Activated CD8-positive, alpha-beta memory T cell treated with anti-CD3 and anti-CD28 coated beads for 1 hour (primary cell): ENCODE measurements at places on chromosomes 13 and 19.

- no peak for DNase-seq
Observed at GRCh38 chr19:45883881-45884681, 1.9 kb downstream of the IRF2BP1 start.

- no peak for DNase-seq
Observed at GRCh38 chr19:41734156-41734555, 21.2 kb upstream of the CEACAM6 start.

- DNase-seq: no peak
Observed at GRCh38 chr13:75907044-75907443, 270.9 kb downstream of the LMO7 start.

DNA sequence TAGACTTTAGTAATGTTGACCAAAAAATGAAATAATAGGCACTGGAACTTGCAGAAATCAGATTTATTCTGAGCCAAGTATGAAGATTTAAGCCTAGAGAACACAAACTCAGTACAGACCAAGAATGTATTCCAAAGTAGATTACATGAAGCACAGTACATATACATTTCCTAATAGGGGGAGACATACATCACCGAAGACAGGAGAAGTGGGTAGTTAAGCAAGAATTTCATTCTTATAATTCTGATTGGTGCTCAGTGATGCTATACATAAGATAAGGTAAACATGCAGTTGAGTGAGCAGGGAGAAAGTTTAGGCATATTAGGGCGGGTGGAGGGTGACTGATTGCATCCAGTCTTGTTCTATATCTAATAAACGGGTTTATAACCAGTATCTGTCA lies 2218.8 kb downstream of the PCDH9 start:
- DNase-seq: no peak

DNA sequence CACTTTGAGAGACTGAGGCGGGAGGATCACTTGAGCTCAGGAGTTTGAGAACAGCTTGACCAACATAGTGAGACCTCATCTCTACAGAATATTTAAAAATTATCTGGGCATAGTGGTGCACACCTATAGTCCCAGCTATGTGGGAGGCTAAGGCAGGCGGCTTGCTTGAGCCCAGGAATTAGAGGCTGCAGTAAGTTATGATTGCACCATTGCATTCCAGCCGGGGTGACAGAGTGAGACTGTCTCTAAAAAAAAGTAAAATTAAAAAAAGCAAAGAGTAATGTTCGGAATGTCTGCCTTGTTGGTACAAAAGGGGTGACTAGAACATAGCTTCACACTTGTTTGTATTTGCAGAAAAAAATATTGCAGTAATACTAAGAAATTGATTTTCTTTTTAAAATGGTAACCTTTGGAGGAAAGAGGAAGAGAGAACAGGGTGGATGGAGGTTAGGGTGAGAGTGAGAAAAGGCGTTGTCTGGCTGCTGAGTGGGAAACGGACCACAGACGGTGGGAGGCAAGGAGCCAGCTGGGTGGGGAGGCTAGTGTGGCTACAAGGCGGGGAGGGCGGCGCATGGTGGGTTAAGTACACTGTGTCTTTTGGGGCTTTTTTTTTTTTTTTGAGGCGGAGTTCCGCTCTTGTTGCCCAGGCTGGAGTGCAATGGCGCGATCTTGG lies 10.2 kb downstream of the PPP1R14A start:
- DNase-seq: no peak
